Right renal pelvis (tissue), 4 donors: ENCODE measurements at places on chromosomes 7 and 10. TPM values are rescaled to one million over a fixed set of nuclear protein-coding genes. Genes with fewer than 3 reads are reported as not detected.

Gene ETV1
- 31.9 TPM for polyA plus RNA-seq

Gene HOXA5
- polyA plus RNA-seq, result 71.9 TPM

Gene ANKRD61
- polyA plus RNA-seq, result 0.61 TPM

DNA sequence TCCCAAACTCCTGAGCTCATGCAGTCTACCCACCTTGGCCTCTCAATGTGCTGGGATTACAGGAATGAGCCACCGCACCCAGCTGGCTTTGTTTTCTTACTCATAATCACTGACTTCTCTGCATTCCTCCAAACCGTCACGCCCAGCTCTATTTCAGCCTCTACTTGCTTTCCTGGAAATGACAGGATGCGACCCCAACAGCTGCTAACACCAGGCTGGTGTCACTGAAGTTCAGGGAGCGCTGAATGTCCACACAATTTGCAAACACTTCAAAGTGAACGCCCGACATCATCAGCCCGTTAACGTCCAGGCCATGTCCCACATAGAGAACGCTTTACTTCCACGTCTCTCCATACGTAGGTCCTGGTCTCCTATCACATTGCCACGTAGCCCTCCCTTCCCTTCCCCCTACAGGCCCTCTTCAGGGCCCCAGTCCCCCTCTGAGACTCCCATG lies 12.8 kb upstream of the PROSER2 start:
- peak; percentile 69 for DNase-seq

DNA sequence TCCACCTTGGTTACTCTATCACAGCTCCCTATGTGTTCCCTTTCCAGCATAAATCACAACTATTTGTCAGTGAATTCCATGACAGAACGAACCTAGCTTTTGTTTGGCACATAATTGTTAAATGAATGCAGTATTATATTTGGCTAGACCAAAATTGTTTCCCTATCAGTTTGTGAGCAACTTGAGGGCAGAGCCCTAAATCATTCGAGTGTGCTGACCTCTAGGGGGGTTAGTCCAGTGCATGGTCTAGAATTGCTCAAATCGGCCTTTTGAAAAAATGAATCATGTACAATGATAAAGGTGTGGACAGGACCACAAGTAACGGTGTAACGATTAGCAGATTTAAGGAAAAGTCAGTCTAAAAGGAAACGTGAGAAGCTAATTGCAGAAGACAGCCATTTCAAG lies 475 bp upstream of the NRBF2 start:
- DNase-seq, result no peak

DNA sequence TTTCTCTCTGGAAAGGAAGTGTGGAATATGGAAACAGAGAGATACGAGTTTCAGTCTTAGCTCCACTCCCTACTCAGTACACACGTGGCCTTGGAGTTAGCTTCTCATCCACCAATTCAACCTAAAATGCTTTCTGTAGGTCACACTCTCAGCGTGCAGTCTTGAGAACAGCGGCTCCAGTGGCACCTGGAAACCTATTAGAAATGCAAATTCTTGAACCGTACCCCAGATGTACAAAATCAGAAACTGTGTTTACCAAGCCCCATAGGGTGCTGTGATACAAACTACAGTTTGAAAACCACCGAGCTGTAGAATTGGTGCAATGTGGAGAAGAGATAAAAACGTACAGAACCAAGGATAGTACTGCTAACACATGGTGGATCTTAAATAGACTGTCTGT lies 91.1 kb upstream of the SP4 start:
- no peak for DNase-seq

- no peak for DNase-seq
Measured at GRCh38 chr10:17004801-17005380, 124.7 kb downstream of the CUBN start.

DNA sequence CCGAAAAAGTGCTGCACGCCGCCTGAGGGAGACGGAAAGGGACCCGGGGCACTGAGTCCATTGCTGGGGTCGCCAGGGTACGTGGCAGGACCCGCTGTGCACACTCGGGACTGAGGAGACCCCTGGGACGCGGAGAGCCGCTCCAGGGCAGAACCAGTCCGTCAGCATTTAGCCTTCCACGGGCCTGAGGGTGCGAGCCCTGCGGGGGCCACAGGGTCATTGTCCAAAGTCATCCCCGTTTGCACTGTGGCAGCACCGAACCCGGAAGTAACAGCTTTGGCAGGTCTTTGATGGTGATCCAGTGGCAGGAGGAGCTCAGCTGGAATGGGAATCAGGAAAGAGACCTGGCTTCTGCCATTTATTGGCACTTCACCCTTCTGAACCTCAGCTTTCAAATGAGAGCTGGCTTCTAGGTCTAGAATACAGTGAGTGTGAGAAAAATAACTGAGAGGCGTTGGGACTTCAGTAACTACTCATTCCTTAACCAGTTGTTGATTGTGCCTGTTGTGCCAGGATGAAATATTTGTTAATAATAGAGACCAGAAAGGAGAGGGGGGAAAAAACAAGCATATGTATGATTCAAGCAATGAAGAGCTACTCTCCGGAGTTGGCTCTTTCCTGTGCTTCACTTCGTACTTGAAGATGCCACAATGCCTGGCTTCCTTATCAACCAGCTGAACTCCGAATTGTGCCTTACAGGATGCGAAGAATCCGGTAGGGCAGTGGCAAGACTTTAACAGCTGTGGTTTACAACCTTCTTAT lies 811 bp upstream of the ARHGAP12 start:
- no peak for DNase-seq

DNA sequence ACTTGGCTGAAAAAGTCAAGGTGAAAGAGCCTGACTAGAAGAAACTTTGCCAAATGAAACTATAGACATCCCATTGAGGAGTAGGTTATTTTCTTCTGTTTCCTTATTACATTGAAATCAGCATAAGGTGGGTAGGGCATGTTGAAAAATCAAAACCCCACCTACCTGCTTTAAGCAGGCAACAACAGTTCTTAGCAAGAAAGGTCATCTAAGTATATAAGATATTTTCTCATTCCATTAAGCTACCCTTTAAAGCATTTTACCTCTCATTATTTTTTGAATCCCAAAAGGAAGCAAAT lies 30.8 kb downstream of the ACADSB start:
- no peak for DNase-seq

DNA sequence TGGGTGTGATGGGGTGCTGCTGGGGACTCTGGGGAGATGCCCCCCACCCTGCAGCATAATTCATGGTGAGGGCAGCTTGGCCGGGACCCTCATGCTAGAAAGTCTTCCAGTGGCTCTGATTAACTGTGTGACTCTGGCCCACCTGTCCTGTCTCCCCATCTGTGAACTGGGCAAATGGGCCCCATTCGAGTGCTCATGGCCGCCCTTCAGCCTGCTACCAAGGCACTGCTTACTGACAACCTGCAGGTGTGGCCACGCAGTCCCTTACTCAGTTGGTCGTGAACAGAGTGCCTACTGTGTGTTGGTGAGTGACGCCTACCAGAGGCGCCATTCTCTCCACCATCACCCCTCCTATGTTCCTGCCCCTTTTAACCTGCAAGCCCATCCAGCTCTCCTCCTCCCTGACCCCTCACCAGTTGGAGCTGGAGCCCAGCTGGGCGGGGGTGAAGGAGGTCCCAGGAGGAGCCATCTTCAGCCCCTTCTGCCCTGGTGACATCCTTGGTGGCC lies 109.4 kb downstream of the ZMIZ1 start:
- DNase-seq, result no peak
